Muscle of leg (tissue), 16 donors: ENCODE measurements at places on chromosomes 4 and X.
A peak's percentile ranks its signal among the peaks of the same experiment; 100 is the strongest.

GRCh38 chr4:159012381-159012780, 90.5 kb upstream of the RAPGEF2 start:
- no peak for DNase-seq

- DNase-seq: no peak
These were observed 583.3 kb downstream of the GBA3 start for GRCh38 chr4:23276076-23276475.

GRCh38 chr4:33715841-33716395, 2528.4 kb downstream of the ARAP2 start:
- no peak for DNase-seq

- peak; percentile 68 for DNase-seq
These were observed 84.7 kb downstream of the HPRT1 start for GRCh38 chrX:134544513-134545151.

GRCh38 chrX:102728646-102729045, 8.1 kb downstream of the GPRASP3 start:
- DNase-seq: no peak

DNA sequence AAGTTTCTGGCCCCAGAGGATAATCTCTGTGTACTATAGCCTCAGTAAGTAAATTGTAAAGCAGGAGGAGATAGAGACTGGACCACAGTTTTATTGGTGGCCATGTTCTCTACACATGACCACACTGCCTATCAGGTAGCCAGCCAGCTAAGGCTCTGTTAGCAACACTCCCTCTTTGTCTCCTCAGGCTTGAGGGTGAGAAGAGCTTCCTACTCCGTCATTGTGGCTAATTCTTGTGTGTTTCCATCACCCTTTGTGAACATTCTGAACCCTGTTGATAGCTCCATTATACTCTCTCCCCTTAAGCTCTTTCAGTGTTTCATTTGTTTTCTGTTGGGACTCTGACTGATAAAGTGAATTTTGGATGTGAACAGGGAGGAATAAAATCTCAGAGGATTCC, 233.4 kb downstream of the CFAP299 start:
- no peak for DNase-seq

- DNase-seq: no peak
These were observed 757 bp upstream of the SRPK3 start for GRCh38 chrX:153779891-153780677.

DNA sequence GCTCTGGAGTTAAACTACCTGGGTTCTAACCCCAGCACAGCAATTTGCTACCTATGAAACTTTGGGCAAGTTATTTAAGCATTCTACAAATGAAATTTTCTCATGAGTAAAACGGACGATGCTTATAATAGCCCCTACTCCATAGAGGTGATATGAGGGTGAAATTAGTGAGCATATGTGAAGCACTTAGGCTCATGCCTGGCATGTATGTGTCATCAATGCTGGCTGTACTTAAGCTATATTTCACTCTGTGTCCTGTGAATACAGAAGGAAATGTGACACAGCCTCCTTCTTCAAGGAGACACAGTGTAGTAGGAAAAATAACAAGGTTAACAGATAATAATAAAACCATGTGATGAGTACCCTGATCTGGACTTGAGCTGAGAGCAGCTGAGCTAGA, 20.4 kb upstream of the FMR1NB start:
- DNase-seq: no peak

GRCh38 chrX:13845721-13846378, 29.0 kb upstream of the GPM6B start:
- DNase-seq: no peak

- peak; percentile 8 for DNase-seq
These were observed 650.2 kb upstream of the DIPK2B start for GRCh38 chrX:45850775-45851433.

- DNase-seq: no peak
These were observed 36.6 kb downstream of the ADRA2C start for GRCh38 chr4:3802571-3803474.

- DNase-seq: no peak
These were observed 1588.4 kb downstream of the STIM2 start for GRCh38 chr4:28449085-28449484.

DNA sequence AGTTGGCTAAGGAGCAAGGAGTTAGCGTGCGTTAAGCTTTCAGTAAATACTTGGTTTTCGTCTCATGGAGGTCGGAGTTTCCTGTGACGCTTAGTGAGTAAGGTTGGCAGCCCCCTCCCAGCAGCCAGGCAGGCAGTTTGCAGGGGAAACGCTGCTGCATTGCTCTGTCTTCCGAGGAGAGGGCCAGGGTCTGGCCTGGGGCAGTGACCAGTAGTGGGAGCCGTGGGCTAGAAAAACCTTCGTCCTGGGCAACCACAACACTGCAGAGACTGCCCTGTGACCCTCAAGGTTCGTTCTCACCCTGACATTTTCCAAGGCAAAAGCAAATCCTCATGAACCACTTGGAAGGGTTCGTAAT, 432 bp downstream of the TMEM175 start:
- DNase-seq: no peak
